ENCODE measurements at places on chromosomes 11 and 22. TPM values are rescaled to one million over a fixed set of nuclear protein-coding genes. Genes with fewer than 3 reads are reported as not detected.

Gene LRRN4CL
- 24.5 TPM for total RNA-seq

Gene RASL10A
- total RNA-seq = 3.5 TPM

Gene OR56B1
- 0.26 TPM for total RNA-seq

Gene TENM4
- total RNA-seq = 9.1 TPM

Gene APOL3
- 113 TPM for total RNA-seq

Gene AGBL2
- total RNA-seq = 0.75 TPM

Gene APOA5
- total RNA-seq = not detected

Gene DEUP1
- not detected for total RNA-seq

Gene APOBEC3B
- total RNA-seq = not detected

Gene ABCG4
- 0.75 TPM for total RNA-seq

Gene PNPLA3
- total RNA-seq = not detected

Gene FBLN1
- 1,512 TPM for total RNA-seq

All from aorta (tissue), 5 donors.